ENCODE measurements at places on chromosomes 3 and 15.

DNA sequence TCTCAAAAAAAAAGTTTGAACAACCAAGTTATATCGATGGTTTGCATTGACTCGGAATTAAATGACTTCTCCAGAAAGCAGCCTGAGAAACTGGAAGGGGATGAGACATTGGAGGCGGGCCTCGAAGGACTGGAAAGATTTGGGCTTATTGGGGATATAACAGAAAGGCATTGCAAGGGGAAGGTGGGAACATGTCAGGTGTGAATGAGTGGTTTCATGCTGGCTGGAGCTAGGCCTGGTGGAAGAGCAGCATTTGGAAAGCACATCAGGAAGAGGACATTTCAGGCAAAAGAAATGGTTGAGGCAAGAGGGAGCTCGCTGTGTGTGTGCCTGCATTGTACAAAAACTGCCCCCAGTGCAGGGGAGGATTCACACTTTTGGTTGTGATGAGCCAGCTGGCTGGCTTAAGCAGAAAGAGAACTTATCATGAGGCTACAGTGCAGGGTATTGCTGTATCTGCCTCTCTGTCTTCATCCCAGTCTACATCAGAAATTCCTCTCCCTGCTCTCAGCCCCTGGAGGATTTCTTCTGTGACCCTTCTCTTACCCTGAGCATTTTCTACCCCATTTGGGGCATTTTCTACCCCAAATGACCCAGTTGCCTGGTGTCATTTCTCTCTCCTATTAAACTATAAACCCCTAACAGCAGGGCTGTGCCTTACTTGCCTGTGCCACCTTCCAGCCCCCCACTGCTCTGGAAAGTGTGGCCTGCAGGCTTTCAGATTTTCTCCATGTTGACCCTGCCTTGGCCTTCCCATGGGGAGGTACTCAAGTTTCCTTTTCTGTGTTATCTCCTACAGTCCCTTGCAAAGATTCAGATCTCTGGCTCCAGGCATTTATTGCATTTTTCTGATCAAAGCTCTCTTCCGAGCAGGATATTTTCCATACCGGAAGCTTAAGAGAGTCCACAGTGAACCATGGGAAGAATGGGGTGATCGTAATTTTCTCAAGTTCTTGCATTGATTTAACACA, 64.4 kb upstream of the FLNB start:
- no peak for DNase-seq

- no peak for DNase-seq
These were observed 7.2 kb downstream of the RTF1 start for GRCh38 chr15:41423979-41424659.

- no peak for DNase-seq
These were observed 121.1 kb downstream of the ROBO2 start for GRCh38 chr3:77160931-77161497.

DNA sequence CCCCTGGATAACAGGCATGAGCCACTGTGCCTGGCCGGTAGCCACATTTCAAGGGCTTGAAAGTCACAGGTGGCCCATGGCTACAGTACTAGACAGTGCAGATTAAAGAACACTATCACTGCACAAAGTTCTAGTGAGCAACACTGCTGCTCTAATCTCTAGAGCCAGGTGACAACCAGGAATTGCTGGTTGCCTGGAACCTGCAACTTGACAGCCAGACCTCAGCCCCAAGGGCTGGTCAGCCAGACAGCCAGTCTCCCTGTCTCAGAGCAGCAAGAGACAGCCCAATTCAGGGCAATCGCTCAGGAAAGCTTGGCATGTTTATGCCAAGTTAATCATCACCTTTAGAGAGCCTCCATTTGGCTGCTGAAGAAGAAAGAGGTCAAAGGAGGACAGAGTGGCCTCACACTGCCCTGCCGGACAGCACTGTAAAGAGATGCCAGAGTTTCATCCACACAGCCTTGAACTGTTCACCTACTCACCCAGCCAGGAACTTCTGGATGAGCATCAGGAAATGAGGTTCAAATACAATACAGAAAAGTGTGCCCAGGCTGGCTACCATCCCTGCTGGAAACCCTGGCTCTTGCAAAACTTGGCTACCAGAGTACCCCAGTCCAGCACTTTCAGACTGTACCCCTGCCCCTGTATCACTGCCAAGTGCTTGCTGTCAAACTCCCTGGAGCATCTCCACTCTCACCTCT, 6.0 kb downstream of the CCDC12 start:
- DNase-seq: no peak

DNA sequence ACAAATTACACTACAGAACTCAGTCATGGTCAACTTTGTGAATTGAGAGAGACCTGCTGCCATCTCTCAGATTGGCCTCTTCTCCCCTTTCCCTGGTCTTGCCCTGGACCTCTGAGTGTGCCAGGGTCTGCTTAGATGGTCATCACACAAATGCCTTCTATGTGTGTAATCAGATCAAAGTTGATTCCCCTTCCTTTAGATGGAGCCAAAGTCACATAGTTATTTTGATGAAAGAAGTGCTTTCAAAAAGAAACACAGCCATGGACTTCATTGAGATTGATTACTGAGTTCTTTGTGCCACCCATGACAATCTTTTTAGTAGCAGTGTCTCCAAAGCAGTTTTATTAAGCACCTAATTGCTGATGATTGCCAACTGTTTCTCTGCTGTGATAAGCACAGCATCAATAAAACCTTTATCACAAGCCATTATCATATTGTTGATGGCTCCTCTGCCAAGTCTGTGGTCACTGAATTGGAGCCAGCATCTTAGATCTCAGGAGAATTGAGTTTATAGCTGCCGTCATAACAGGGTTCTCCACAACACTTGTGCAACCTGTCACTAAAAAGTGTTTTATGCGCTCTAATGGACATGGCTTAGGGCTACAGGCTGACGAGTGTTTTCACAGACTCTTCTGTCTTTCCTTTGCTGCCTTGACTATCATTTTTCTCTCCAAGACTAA, 149.7 kb upstream of the NUDT16 start:
- DNase-seq: no peak

- peak; percentile 54 for DNase-seq
These were observed 330.2 kb downstream of the OCA2 start for GRCh38 chr15:27768732-27769475.

GRCh38 chr3:57729334-57730045, 26.6 kb upstream of the SLMAP start:
- DNase-seq: no peak

- no peak for DNase-seq
These were observed 271.4 kb downstream of the THSD4 start for GRCh38 chr15:71386448-71387236.

DNA sequence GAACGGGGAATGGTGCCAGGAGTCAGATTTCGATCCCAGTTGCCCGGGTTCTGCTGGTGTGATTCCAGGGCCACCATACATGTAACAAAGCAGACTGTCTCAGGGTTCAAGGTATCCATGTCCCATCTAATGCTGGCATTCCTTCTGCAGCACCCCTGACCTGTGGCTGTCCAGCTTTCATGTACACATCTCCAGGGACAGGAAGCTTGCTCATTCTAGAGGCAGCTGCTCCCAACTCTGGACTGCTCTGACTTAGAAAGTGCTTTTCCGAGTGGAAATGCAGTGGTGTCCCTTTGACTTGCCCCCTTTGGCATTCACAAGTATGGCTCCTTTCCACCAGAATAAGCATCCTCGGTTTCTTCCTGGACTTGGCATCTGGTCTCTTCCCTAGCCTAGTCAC, 30.9 kb downstream of the PML start:
- DNase-seq: no peak

DNA sequence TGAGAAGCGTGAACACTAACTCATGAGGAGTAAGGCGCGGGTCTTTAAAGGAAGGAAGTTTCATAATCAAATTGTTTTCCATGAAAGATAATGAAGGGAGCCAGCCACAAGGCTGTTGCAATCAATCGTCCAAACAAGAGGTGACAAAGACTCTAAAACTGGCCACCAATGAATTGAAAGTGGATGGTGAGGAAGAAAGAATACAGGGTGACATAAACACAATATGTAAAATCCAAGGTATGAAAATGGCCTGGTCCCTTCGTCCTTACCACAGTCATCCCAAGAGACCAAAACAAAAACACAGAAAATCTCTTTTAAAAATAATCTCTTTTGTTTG, 12.0 kb downstream of the CD86 start:
- no peak for DNase-seq

- no peak for DNase-seq
These were observed 6.3 kb downstream of the EOMES start for GRCh38 chr3:27715863-27716262.

- peak; percentile 19 for DNase-seq
These were observed 397.4 kb upstream of the AZI2 start for GRCh38 chr3:28745916-28746617.

GRCh38 chr15:81296673-81297072, 27.3 kb downstream of the STARD5 start:
- DNase-seq: no peak

- no peak for DNase-seq
These were observed 73.7 kb upstream of the SLCO2A1 start for GRCh38 chr3:134103470-134103869.

DNA sequence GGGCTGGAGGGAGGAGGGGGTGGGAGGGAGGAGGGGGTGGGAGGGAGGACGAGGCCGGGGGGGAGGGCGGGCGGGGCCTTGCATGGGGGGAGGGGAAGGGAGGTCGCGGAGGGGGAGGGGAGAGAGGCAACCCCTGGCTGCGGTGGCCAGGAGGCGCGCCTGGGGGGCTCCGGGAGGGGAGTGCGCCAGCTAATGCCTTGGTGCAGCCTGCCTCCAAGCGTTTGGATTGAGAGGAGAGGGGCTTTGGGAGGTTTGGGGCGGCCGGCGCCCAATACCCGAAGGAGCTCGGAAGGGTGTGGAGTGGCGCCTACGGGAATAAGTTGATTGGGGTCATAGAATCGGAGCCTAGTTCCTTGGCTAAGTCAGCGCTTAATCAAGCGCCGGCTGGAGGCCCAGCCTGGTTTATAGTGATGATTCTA, 557 bp downstream of the TFG start:
- peak; percentile 47 for DNase-seq

DNA sequence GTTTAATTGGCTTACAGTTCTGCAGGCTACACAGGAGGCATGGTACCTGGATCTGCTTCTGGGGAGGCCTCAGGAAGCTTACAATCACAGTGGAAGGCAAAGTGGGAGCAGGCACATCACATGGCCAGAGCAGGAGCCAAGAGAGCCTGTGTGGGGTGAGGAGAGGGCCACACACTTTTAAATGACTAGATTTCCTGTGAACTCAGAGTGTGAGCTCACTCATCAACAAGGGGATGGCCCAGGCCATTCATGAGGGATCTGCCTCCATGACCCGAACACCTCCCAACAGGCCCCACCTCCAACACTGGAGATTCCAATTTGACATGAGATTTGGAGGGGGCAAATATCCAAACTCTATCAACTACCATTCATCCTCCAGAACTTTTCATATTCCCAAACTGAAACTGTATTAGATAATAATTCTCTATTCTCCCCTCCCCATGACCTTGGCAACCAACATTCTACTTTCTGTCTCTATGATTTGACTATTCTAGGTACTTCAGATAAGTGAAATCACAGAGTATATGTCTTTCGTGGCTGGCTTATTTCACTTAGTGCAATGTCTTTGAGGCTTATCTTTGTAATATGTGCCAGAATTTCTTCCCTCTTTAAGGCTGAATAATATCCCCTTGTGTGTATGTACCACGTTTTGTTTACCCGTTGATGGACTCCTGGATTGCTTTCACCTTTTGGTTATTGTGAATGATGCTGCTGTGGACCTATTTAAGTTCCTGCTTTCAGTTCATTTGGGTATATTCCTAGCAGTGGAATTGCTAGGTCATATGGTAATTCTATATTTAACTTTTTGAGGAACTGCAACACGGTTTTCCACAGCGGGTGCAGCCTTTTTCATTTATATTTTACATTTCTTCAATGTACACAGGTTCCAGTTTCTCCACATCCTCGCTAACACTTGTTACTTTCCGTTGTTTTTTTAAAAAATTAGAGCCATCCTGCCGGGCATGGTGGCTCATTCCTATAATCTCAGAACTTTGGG, 43.8 kb downstream of the TKT start:
- DNase-seq: no peak

- DNase-seq: peak; percentile 31
These were observed at the start of gene CYP1A1 for GRCh38 chr15:74725225-74725774. TSS of gene CYP1A1 (minus strand) at chr15:74725528. CDS start at chr15:74723097, 2,431 bp downstream.

DNA sequence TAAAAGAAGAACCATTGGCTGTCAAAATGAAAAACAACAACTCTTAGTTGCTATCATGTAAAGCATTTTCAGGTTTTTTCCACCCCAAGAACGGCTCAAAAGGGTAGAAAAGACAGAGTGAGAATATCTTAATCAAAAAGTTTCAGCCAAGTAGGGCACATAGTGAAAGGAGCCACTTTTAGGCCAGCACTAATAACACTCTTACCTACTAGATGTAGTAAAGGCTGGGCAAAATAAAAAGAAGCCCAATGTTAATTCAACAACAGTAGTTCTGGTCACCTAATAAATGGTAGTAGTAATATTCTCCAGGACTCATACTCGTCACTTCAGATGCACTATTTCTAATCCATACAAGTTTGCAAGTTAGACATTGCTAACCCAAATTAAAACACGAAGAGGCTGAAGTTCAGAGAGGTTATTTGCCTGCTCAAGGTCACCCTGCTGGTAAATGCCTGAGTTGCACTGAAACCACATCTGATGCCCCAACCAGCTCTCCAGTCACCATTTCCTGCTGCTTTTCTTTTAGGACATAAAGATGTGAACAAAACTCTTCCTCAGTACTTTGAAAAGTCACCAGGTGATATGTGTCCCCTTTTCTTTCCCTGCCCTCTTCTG, 7.5 kb downstream of the GOLIM4 start:
- DNase-seq: no peak

- DNase-seq: no peak
These were observed 18.3 kb upstream of the CD200 start for GRCh38 chr3:112314649-112315048.

DNA sequence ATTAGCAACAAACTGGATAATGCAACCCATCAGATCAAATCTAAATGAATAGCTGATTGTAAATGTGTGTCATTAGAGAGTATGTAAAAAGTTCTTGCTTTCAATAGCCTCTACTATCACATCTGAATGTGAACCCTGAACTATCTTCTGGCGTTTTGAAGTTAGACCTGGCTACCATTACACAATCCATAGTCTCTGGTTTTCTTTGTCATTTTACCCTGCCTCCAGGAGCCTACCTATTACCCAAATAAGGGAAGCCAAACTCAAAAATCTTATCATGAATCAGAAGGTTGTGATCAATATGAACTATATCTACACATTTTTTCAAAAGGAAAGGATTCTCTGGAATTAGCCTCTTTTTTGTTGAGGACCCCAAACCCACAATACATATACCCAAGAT, 31.8 kb downstream of the PCYT1A start:
- DNase-seq: no peak

DNA sequence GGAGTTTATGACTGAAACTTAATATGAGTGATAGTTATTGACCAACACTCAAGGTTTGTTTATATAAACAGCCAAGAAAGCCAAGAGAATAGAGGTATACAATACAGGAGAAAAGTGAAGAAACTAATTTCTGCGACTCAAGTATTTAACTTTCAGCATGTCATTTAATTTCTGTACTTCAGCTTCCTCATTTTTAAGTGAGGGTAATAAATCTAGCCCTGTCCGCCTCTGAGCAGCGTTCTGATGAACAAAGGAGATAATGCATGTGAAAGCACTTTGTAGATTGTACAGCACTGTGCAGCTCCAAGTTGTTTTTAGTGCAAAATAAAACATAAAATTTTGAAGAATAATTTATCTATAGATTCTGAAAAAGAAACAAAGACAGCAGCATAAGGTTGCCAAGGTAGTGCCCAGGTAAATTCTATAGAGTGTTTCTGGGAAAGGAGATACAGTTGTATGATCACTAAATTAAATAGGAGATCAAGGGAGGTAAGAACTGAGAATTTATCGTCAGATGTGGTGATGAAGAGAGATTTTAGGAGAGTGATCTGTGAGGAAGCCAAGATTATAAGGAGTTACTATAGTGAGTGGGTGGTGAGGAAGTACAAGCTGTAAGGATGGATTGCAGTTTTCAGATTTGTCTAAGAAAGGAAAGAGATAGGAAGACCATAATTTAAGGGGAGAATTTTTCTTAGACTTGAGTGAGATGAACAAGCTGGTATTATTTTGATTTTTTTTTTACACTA, 71.3 kb downstream of the RASA2 start:
- no peak for DNase-seq

Measured in head of caudate nucleus (tissue), 42 donors.